NCI-H146 (cell line): ENCODE measurements at places on chromosomes 1 and 21.

DNA sequence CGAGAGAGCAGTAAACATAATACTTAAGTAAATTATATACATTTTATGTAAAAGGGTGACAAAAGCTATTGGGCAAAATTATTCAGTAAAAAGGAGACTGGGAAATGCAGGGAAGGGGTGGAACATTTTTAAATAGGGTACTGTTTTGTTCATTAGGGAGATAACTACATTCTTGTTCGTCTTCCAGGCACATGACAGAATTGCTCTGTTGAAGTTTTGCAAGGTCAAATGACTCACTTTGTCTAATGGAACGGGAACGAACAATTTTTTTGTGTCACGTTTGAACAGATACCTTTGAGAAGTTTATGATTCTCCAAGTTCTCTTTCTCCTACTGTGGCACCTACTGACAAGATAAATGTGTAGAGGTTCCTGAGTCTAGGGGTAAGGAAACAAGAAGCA, 382.3 kb upstream of the ZRANB2 start:
- DNase-seq = no peak

- no peak for DNase-seq
These were observed 9.4 kb downstream of the HYI start for GRCh38 chr1:43444151-43444828.

- no peak for DNase-seq
These were observed 11.1 kb downstream of the BATF3 start for GRCh38 chr1:212688341-212689047.

GRCh38 chr1:202155478-202156021, 4.9 kb downstream of the PTPN7 start:
- DNase-seq = no peak

DNA sequence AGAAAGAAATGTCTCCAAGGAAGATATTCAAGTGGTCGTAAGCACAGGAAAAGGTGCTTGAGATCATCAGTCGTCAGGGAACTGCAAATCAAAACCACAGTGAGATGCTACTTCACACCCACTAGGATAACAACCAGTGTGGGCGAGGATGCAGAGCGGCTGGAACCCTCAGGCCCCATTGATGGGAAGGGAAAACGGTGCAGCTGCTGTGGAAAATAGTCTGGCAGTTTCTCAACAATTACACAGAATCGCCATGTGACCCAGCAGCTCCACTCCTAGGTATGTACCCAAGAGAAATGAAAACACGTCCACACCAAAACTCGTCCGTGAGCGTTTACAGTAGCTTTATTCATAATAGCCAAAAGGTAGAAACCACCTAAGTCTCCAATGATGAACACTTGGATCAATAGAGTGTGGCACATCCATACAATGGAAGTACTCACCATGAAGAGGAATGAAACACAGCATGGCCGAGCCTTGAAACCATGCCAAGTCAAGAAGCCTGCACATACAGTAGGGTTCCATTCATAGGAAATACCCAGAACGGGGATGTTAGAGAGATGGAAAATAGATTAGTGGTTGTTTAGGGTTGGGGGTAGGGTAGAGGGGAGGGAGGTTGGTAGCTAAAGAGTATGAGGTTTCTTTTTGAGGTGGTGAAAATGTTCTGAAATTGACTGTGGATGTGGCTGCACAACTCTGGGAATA, 6.1 kb downstream of the DFFB start:
- DNase-seq = no peak

GRCh38 chr1:36977731-36978406, 56.4 kb downstream of the GRIK3 start:
- DNase-seq = no peak

GRCh38 chr1:111251570-111251969, 24.1 kb downstream of the CHI3L2 start:
- no peak for DNase-seq

DNA sequence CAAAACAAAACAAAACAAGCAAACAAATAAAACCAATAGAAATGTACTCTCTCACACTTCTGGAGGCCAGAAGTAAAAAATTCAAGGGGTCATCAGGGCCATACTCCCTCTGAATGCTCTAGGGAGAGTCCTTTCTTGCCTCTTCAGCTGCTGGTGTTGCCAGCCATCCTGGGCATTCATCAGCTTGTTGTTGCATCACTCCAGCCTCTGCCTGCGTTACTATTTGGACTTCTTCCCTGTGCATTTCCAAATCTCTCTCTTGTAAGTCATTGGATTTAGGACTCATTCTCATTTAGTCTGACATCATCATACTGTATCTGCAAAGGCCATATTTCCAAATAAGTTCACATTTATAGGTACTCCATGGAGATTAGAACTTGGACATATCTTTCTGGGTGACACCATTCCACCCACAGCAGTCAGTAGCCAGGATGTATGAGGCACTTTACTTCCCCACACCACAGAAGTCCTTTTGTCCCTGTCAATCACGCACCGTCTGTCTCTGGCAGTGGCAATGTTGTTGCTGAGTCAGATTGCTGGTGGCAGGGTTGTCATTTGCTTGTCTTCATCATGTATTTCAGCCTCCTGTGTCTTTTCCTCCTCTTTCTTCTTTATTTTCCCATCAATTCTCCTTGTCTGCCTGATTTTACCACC, 151.0 kb upstream of the KCNJ6 start:
- DNase-seq = no peak

GRCh38 chr21:45433911-45434644, 29.1 kb downstream of the COL18A1 start:
- no peak for DNase-seq

DNA sequence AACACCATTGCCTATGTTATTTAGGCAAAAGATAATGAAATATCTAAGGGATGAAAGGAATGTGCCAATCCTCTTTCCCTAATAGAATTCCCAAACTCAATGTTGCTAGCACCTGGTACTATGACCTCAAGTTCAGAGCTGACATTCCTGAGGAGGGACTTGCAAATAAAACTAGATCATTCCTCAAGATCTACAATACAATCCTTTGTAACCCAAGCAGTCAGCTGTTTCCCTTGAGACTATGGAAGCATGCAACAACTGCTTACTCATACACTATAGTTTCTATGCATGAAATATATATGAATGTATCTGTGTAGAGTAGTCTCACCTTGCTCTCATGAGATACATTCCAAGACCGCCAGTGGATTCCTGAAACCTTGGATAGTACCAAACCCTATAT, 65.0 kb downstream of the ABL2 start:
- no peak for DNase-seq

GRCh38 chr1:200081969-200082245, 54.4 kb downstream of the NR5A2 start:
- DNase-seq = no peak
